ENCODE measurements at places on chromosomes 7 and 10.

GRCh38 chr10:12556039-12556438 is 206.7 kb downstream of the CAMK1D start:
- no peak for DNase-seq

- DNase-seq: no peak
Observed at GRCh38 chr7:126362746-126363145, 890.0 kb downstream of the GRM8 start.

DNA sequence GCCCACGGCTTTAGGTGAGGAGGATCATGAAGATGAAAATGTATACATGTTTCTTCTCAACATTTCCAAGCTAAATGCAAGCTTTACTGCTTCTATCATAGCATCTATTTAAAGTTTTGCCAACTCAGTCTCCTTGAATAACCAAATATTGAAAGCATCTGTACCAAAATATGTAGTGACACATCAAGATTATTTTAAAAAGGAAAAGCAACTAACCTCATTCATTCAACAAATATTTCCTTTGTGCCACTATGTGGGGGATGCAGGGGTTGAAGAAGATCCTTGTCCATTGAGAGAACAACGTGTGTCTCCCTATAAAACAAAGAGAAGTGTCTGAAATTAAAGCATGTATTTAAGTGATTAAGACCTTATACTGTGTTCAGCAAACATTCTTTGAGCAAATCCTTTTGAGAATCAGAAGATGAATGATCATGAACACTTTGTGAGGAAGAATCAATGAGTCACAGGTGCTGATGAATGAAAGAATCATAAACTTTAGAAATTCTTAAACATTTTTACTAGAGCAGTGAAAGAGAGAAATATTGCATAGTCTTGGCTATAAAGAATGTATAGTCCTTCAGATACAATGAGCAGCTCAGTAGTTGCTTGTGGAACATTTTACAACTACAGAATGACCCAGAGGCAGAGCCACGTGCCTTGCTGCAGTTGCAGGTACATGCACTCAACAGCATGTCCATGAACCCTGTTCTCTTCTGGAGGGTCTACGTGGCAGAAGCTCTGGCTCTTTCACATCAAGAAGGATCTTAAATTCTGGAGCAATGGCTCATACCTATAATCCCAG is 13.9 kb downstream of the TAS2R60 start:
- DNase-seq: no peak

DNA sequence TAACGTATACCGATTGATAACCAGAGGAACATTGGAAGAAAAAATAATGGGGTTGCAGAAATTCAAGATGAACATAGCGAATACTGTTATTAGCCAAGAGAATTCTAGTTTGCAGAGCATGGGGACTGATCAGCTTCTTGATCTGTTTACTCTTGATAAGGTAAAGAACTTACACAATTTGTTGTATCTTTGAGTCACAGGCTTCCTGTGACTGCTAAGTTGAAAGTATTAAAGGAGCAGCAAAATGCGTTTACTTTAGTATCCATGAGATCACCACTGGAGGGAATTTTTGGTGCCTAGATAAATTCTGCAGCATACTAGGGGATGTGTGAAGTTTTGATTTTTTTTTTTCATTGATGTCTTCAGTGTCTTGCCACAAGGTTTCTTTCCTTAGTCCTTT is 103.6 kb downstream of the BTAF1 start:
- DNase-seq: no peak

DNA sequence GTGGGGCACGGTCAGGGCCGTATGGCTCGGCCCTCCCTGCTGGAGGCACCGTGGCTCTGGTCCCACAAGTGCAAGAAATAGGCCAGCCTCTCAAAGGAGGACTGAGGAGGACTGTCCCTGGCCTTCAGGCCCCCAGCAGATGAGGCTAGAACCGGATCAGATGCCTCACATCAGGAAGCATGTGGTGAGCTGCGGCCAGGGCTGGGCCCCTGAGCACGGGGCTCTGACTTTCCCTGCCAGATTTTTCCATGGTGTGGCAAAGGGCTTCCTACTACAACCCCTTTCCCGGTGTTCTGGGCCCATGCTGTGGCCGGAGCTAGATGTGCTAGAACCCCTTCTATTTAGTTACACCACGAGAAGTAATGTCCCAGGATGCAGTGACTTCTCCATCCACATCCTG is 100.4 kb downstream of the TCERG1L start:
- DNase-seq: no peak

- DNase-seq: no peak
Observed at GRCh38 chr10:7107285-7107684, 303.5 kb downstream of the SFMBT2 start.

DNA sequence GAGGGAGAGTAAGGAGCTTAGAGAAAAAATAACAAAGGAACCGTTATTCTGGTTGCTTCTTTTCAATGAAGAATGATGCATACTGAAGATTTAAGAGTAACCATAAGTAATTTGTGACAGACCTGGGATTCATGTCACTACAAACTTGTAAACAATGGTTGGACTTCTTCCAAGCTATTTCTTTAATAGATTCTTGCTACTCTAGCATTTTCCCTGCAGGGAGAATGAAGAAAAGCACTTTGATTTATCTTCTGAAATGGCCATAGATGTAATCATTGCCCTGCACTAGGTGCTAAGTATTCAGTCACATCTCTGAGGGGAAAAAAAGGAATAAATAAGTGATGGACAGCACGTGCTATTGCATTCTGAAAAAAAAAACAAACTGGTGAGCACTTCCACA is 606.6 kb upstream of the LRRN3 start:
- DNase-seq: no peak

- no peak for DNase-seq
Observed at GRCh38 chr10:22230158-22230833, 12.5 kb upstream of the EBLN1 start.

GRCh38 chr7:17444151-17444550 is 145.7 kb downstream of the AHR start:
- no peak for DNase-seq

DNA sequence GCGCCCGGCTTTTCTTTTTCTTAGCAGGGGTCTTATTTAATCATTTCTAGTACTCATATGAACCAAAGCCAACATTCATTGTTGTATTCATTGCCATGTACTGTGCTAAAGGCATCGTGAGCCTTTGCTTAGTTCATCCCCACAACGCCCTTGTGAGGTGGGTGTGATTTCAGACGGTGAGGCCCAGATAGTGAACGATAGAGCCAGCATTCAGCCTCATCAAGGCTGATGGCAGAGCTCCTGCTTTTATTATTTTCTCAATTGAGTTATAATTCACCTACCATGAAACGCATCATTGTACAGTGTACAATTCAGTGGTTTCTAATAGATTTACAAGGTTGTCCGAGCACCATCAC is 50.1 kb downstream of the HK1 start:
- DNase-seq: no peak

GRCh38 chr7:28480595-28480994 is 68.3 kb downstream of the CREB5 start:
- no peak for DNase-seq

GRCh38 chr10:61891906-61892585 is 9.5 kb upstream of the ARID5B start:
- DNase-seq: no peak

- no peak for DNase-seq
Observed at GRCh38 chr10:61729596-61729995, 66.9 kb downstream of the CABCOCO1 start.

DNA sequence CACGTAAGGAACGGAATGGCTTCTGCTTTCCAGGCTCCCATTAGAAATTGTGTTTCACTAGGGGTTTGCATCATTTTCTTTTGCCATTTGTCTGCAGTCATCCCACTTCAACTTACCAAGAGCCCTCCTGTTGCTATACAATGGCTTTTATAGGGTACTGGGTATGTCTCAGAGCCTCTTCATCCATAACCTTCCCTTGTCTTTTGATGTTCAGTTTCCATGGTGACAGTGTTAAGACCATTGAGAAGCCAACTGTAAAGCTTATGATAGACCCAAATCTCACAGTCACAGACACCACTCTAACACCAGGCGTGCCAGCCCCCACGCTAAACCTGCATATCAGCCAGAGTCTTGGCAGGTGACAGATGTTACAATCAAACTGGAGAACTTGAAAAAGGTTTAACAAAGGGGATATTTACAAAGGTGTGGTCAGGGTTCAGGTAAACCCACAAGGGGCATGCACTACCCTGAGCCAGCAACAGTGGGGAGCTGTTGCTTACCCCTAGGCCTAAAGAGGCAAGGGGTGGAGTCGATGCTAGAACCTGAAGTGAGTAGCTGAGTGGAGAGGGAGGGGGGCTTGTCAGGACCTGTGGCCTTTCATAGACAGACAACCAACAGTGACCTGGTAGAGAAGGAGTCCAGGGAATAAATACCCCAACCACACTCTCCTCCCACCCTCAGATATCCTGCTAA is 53.2 kb upstream of the ABLIM1 start:
- no peak for DNase-seq

- DNase-seq: no peak
Observed at GRCh38 chr7:43750016-43750887, 8.2 kb upstream of the BLVRA start.

GRCh38 chr10:23158370-23158769 is 33.7 kb upstream of the PTF1A start:
- DNase-seq: peak; percentile 4

DNA sequence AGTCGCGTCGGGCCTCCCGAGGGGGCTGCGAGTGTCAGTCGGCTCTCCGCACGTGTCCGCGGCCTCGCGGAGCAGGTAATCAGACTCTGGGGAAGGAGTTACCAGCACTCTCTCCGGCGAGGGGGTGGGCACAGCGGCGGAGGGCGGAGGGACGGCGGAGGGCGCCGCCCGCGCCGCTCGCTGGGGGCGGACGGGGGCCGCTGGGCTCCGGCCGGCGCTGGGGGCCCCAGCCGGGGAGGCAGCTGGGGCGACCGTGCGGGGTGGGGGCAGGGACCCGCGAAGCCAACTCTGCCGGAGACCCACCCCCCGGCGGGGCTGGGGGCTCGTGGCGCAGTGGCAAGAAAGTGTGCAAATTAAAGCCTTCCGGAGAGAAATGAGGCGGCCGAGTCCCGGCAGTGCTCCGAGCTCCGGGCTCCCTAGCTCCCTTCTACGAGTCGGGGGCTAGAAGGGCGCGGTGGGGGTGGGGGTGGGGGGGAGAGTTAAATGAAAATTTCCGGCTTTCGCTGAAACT is at the start of gene CDK6:
Gene CDK6, minus strand, starts transcription at position 85 of the 511 bp plus-strand sequence. CDS start 3,250 bp downstream, outside the sequence.
- peak; percentile 56 for DNase-seq

- no peak for DNase-seq
Observed at GRCh38 chr7:123492485-123492884, 41.9 kb downstream of the IQUB start.

DNA sequence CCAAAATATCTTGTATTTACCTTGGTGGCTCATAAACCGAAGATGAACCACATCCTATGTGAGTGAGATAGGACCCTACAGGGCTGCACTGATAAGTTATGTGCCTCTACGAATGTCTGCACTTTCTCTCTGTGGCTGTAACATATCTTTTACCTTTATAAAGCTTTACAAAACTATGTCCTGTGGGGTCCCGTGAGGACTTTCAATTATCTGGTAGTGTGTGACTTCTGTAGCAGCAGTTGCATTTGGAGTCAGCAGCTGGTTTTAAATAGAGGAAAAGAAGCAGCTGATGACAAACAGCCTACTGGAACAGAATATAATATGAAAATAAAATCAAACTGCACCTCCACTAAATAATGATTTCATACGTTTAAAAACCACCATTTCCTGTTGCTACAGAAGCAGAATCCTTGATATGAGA is 222.4 kb upstream of the GNAI1 start:
- no peak for DNase-seq

DNA sequence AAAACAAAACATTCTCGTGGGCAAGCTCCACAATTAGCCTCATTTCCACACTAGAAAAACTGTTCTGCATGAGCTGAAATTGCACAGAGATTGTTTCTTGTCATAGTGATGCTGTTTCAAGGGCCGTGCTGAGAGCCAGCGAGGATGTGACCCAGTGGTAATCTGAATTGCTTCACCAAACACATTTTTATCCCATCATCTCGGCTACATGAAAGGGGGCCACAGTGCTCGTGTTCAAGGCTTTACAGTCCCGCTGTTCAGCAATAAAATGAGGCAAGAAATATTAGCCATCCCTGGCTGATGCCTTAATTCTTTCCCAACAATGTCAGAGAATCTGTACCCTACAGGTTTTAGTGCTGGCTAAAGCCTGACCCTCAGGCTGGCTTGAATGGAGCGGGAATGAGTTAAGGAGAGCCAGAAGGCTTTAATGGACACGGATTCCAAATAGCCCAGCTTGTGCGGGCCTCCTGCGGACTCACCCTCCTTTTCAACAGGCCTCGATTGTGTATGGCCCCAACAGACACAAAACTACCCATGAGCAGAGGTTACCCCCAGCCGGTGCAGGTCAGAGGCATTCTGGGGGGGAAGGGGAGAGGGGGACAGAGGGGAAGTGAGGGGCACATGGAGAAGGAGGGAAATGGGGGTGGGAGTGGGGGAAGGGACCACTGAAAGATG is 2.0 kb upstream of the GDF10 start:
- DNase-seq: no peak

- DNase-seq: no peak
Observed at GRCh38 chr7:104972500-104972899, 41.5 kb upstream of the KMT2E start.

DNA sequence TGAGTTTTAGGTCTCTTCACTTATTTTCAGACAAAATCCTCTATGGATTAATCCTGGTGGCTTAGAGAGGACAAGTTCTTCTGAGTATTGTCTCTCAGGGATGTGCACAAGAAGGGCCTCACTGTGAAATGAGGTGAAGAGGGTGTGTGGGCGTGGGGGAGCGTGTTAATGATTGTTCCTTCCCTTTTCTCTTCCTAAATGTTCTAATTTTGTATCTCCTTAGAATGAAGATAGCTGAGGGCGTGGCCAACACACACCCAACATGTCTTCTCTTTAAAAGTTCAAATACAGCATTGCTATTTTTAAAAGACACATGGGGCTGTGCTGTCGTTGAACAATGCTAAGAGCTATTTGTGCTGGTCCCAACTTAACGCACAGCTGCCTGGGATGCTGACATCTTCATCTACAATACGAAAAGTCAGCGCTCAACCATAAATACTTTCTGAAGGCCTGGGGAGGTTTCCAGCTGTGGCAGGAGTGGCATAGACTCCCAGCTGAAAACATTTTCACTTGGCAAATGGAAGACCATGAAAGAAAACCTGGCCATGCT is 135.9 kb downstream of the JCAD start:
- DNase-seq: no peak

- DNase-seq: no peak
Observed at GRCh38 chr10:73501651-73502050, 5.8 kb upstream of the PPP3CB start.

Measured in T-helper 9 cell (primary cell).